ENCODE measurements at places on chromosomes 13 and 19.

DNA sequence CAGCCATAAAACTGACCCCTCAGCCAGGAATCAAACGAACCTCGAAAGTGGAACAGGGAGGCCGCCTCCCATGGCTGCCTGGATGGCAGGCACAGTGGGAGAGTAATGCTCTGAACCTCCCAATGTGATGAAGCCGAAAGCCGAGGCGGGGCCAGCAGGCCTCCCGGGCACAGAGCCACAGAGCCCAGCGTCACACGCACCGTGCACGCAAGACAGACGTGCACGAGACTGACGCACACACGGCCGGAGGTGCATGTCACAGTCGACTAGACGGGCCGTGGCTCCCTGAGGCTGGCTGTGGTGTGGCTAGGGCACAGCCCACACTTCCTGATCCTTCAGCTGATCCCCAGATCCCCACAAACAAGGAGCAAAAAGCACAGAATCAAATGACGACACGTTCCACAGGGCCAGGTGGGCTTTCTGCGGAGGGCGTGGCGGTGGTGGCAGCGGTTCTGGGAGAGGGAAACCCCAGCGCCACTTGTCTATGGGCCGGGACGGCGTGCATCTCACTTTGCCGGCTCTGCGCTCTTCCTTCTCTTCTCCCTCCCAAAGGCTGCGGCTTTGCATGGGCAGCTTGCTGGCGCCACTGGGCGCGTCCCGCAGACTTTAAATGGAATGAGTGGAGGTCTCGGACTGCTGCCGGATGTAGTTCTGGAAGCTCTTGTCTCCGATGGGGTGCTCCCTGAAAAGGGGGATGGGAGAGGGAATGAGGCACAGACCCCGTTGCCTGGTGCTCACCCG lies 5.0 kb upstream of the C13orf46 start:
- DNase-seq = no peak

GRCh38 chr19:8569066-8569771 lies 8.0 kb downstream of the MYO1F start:
- DNase-seq = no peak

GRCh38 chr19:44303976-44304568 lies 753 bp downstream of the ZNF235 start:
- DNase-seq = peak; percentile 36

DNA sequence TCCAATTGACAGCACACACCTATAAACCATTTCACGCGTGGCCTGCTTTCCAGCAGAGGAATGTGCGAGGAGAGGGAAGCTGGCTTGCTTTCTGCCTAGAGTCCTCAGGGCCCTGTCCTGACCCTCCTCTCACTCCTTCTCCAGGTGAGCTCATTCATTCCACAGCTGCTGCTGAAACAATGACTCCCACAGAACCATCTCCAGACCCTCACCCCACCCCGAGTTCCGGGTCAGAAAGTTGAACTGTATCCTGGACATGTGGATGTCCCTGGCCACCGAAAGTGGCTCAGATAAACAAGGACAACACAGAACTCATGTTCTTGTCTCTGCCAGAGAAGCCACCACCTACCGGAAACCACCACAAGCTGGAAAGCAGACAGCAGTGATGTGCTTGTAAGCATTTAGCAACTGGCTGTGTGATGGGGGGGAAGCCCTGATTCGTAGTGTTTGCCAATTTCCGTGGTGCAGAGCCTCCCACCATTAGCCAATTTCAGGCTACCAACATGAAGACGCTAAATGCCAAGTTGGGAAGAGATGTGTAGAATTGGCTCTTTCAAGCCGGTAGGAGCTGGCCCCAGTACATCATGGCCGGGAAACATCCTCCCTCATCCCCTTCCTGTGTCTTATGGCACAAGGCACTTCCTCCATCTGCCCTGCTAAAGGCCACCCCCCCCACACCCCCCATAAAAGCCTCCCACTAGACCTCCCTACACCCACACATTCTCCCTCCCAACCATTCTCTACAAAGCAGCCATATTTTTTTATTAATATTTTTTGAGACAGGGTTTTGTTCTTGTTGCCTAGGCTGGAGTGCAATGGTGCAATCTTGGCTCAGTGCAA lies 5.0 kb downstream of the SYCE2 start:
- no peak for DNase-seq

- DNase-seq = peak; percentile 46
Observed at GRCh38 chr13:99176309-99177276, 24.1 kb upstream of the UBAC2 start.

GRCh38 chr19:6263735-6264444 lies 15.9 kb downstream of the MLLT1 start:
- no peak for DNase-seq

DNA sequence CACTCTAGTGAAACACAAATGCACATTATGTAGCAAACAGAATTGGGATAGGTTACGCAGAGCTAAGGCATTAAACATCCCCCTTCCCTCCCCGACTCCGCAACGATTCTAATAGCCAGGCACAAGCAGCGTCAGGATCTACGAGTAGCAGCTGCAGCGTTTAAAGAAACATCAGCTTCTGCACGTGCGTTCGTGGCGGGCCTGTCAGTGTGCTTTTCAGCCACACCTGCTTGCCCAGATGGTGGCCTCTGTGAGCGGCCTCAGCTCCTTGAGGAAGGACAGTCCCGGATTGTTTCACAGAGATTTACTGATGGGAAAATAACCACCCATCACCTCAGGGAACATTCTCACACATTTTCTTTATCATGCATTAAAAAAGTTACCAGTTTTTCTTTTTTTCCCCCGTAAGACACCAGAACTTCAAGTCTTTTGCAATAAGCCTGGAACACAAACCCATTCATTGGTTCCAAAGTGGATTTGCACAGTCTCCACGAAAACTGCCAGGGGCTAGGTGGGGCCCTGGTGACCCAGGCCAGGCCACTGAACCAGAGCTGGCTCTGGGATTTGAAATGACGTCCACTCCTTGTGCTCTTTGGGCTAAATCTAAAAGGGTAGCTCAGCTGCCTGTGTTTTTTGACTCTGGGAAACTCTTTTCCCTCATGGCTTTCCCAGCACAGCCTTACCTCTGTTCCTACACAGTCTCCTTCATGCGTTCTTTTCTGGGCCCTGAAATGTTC lies 325.5 kb downstream of the KCNRG start:
- DNase-seq = no peak

DNA sequence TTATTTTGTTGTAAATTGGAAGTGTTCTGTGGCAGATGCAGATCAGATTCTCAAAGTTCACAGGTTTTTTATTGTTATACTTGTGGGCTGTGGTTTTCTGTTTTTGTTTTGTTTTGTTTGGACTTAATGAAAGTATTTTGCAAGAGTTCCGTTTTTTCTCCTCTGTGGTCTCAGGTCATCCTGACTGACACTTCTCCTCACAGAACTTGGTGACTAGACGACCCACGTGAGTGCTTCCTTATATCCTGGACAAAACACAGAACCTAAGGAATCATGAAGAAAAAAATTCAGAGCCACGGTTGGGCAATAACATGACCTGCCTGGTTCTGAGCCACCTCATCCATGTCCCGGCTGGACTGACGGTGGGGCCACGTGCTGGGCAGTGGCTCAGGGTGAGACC lies 2.5 kb upstream of the RFPL4AL1 start:
- no peak for DNase-seq

DNA sequence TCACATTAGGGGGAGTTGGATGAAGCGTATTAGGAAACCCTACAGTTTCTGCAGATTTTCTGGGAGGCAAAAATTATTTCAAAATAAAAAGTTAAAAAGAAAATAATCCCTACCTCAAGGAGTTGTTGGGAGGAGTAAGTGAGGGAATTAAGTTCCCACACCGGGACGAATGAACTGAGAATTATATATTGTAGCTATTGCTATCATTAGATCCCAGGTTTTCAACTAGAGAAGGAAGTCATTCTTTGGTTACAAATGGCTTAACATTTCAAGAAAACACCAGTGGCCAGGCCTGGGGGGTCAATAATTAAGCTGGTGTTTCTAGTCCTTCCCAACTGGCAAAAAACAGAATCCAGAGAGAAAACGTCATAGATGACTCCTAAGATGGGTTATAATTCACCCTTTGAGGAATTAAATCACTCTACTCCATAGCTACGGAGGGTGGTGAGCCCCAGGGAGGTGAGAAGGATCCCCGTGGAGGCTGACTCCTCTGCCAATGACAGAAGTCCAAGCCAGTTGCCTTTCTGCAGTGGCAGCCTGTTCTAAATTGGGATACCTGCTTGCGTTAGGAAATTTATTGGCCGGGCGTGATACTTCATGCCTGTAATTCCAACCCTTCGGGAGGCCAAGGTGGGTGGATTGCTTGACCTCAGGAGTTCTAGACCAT lies 1.2 kb upstream of the MYDGF start:
- DNase-seq = no peak

DNA sequence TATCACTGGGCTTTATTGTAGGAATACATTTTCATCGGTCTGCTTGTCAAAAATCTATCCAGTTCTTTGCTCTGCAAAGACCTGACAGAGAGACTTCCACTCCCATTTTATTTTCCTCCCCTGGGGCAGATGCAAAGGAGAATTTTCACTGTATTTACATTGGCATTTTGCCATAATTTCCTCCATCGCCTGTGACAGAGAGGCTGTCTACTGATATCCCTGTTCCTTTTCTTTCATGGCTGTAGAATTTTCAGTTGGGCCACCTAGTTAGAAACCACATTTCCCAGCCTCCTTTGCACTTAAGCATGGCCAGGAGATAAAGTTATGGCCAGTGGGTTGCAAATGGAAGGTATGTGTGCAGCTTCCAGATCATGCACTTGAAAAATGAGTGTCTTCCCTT lies 89.3 kb downstream of the NUFIP1 start:
- DNase-seq = no peak

- DNase-seq = no peak
Observed at GRCh38 chr13:110138700-110139036, 168.3 kb downstream of the COL4A1 start.

GRCh38 chr13:87497426-87497825 lies 173.7 kb upstream of the SLITRK5 start:
- no peak for DNase-seq

GRCh38 chr19:46759206-46759605 lies 13.0 kb upstream of the STRN4 start:
- DNase-seq = no peak

- no peak for DNase-seq
Observed at GRCh38 chr19:15463861-15464371, 428 bp downstream of the RASAL3 start.

DNA sequence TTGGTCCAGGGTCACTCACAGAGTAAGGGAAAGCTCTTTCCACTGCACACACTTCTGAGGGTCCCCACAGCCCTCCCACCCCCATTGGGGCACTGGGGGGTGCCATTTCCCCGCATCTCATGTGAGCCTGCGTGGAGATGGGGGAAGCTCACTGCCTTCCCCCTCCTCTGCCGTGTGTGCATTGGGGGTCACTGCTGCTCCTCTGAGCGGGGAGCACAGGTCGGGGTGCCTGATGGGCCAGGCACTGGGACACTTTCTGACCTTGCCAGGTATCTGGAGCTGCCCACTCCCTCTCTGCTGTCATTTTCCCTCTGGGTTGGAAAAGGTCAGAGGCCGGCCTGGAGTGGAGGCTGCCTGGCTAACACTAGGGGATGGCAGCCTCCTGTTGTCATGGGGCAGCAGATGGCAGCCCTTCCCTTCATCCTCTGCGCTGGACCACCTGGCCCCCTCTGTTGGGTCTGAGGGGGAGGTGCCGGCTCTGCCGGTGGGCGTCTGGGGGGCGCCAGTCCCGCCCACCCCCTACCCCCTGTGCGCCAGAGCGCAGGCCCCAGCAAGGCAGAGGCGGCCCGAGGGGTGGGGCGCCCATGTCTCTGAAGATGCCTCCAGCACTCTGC lies 9.1 kb downstream of the SSBP4 start:
- DNase-seq = no peak

- no peak for DNase-seq
Observed at GRCh38 chr13:112964971-112965492, 4.0 kb upstream of the MCF2L start.

GRCh38 chr13:29118471-29118870 lies 298.3 kb downstream of the MTUS2 start:
- no peak for DNase-seq

DNA sequence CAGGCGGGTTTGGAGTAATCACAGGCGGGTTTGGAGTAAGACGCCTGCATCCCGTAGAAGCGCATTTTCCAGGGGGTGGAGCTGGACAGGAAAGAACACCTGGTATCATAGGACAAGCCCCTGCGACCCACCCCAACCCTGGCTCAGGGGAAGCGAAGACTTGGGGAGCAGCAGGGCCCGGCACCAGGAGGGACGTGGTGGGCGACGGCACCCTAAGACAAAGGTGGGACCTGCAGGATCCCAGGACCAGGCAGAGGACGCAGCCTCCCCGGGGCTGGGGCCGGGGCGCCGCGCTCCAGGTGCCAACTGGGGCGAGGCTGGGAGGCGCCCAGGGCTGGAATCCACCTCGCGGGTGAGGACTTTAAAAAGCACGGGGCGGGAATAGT lies 520 bp downstream of the ZNF600 start:
- DNase-seq = no peak

DNA sequence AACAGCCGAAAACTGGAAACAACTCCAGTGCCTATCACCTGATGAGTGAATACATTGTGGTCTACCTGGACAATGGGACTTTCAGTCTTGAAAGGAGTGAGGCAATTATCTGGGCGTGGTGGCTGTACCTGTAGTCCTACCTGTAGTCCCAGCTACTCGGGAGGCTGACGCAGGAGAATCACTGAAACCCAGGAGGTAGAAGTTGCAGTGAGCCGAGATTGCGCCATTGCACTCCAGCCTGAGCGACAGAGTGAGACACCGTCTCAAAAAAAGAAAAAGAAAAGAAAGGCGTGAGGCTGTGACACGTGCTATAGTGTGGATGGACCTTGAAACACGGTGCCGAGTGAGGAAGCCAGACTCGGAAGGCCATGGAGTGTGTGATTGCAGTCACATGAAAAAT lies 4.1 kb upstream of the NTN5 start:
- DNase-seq = no peak

DNA sequence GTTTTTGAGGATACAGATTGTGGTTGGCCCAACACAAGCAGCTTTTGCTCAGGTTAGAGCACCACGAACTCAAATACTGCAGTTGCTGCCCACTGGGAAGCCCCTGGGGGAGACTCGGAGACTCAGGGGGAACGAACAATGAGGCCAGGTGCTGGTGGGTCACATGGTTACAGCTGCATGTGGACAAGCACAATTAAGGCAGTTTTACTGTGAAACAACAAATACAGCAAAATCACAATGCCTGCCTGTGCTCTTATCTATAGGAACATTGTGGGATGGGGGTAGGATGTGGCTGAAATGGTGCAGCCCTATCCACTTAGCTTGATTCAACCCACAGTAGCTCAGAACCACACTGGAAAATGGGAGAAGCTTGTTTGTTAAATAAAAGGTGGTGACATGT lies 119.7 kb upstream of the SPATA13 start:
- DNase-seq = no peak
